Activated naive CD4-positive, alpha-beta T cell treated with anti-CD3 and anti-CD28 coated beads for 36 hours (primary cell): ENCODE measurements at places on chromosomes 3 and 15.

DNA sequence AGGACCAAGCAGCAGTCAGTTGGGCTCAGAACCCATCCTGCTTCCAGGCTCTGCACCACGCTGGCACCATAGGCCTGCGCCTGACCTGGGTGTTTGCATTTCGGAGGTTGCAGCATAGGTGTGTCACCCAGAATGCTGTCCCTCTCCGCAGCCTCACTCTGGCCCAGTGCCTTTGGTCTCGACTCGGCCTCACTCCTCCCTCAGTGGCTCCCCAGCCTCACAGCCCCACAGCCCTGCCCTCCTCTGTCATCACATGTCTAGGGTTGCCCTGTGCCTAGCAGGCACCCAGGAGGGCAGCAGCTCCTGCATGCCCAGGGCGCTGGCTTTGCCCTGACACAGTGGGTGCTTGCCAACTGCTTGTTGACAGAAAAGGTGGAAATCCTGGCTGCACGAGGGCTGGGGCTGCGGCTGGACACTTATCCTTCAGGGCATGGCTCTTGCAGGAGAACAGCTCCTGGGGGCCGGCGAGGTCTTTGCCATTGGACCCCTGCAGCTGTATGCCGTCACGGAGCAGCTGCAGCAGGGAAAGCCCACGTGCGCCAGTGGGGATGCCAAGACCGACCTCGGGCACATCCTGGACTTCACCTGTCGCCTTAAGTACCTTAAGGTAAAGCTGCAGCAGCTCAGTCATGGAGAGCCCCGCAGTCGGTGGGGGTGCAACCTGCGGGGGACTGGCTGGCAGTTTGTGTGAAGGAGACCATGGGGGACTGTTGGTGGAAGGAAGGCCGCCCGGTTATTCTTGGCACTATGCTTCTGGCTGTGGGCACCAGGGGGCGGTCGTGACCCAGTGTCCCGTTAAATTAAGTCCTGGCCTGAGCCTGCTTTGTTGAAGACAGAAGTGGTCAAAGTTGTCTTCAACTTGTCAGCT lies 16.2 kb downstream of the NISCH start:
- peak; percentile 55 for DNase-seq

DNA sequence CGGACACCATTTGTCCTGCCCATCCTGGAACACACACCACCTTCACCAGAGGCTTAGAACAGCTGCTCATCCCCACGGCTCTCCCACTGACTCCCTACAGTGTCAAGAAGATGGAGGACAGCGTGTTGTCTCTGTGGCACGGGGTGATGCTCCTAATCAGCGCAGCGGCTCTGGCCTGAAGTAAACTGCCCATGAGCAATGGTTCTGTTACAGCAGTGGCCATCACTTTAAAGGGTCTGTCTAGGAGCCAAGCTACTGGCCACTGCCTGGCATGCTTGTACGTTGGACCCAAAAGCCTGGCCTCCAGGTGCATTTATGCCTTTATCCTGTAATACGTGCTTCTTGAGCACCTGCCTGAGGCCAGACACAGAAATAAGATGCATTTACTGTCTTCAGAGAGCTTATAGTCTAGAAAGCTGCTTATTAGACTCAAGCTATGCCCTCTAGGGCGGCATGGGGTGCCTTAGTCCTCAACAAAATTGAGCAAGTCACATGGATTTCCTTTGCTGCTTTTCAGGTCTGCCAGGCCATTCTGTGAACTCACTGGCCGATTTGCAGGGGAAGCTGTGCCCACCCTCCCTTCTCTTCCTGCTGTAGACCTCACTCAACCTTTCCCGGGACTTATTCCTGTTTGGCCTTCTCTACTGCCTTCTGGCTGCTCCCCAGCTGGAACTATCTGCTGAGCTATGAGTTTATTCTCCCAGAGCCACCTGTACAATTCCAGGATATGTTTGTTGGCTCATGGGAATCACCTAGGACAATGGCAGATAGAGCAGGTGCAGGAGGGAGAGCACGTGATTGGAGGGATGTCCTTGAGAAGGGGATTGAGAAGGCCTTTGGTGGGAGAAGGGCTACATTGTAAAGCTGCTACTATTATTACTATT lies 51.9 kb downstream of the STARD5 start:
- no peak for DNase-seq

DNA sequence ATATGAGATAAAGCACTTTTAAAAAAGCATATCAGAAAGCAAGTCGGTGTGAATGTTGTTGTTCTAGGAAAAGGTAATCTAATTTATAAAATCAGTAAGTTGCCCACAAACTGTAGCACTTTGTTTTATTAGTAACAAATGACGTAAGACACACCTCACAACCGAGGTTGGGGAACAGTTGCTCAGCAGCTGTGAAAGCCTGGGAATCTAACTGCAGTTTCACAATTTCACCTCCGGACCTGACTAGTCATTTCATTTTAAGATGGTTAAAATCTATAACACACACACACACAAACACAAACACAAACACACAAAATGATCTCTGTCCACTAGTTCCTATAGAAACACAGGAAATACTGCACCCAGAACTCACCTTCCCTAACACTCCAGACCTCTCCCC lies 406.7 kb upstream of the NR2F2 start:
- DNase-seq = no peak

GRCh38 chr3:195453236-195453635 lies 10.4 kb upstream of the ACAP2 start:
- no peak for DNase-seq

DNA sequence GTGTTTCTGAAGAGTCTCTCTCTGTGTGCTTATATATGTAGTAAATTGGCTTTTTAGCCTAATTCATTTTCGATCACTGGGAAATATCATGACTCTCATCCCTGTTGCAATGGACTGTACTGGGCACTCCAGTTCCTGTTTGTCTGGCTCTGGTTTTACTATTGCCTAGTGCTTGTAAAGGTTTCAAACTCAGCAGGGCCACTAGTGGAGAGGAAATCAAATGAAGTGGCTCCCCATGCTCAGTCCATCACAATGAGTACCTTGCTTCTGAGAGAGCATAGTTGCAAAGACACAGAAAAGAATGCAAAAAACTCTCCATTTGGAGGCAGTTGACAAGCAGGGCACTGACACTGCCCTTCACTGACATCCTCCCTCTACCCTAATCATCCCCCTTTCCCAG lies 167.8 kb downstream of the TAFA4 start:
- DNase-seq = no peak

GRCh38 chr3:43970351-43970750 lies 271.3 kb upstream of the TOPAZ1 start:
- no peak for DNase-seq

DNA sequence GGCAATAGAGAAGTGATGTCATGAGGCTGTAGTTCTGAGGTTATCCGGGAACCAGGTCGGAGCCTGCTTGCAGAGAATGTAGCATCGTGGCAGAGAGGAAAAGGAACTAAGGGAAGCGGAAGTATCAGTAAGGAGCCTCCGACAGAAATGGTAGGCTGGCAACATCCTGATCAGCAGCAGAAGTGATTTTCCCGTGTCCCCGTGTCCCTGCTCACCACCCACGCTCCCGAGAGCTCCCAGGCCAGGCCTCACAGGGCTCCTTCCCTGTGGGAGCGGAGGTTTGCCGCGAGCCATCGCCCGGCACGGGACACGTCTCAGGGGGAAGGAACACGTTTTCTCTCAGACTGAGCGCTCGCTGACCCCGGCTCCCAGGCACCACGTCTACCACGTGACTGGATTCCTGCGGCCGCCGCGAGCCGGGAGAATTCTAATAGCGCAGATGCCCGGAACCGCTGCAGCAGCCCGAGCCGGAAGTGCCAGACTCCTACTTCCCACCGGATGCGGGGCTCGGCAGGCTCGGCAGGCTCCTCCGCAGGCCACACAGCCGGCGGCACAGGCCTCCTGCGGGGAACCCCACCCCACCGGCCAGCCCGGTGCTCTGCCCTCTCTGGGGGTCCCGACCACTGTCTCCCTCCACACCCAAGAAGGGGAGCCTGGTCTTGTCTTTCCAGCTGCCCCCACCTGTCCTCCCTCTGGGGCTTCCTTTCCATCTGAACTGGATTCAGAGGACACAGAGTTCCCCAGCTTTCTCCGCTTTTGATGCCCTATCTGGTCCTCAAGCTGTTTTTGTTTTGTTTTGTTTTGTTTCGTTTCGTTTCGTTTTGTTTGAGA lies 99.3 kb downstream of the BDH1 start:
- DNase-seq = peak; percentile 75

- DNase-seq = no peak
Observed at GRCh38 chr3:187987187-187987586, 166.8 kb upstream of the LPP start.

DNA sequence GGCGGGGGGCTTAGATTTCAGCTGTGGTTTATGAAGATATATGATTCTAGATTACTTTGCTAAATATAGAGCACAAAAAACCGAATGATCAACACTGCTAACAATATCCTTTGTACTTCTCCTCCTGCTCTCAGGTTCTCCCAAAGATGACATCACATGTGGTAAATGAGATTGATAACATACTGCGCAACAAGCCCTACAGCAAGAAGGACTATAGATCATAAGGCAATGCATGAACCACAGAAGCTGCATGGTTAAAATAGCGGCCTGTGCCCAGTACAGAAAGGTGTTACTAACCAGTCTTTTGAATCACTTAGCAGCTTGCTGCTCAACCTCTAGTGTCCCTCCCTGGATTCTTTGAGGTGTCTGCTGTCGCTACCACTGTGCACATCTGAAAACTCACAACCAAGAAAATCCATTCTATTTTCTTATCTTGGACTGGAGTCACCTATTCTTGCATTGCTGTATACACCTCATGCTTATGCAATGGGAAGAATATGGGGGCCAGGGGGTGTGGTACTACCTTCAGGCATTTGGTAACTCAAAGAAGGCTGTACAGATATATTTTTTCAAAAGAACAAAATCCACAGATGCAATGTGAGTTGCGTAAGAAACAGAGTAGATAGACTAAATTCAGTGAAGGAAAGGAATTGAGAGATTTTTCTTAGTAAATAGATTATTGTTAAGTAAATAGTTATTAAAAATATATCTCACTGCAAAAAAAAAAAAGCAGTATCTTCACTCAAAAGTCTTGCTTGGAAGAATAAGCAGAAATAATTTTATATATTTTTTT lies 18.2 kb downstream of the SSR3 start:
- no peak for DNase-seq

- DNase-seq = no peak
Observed at GRCh38 chr3:53457068-53457467, 37.3 kb upstream of the CACNA1D start.

DNA sequence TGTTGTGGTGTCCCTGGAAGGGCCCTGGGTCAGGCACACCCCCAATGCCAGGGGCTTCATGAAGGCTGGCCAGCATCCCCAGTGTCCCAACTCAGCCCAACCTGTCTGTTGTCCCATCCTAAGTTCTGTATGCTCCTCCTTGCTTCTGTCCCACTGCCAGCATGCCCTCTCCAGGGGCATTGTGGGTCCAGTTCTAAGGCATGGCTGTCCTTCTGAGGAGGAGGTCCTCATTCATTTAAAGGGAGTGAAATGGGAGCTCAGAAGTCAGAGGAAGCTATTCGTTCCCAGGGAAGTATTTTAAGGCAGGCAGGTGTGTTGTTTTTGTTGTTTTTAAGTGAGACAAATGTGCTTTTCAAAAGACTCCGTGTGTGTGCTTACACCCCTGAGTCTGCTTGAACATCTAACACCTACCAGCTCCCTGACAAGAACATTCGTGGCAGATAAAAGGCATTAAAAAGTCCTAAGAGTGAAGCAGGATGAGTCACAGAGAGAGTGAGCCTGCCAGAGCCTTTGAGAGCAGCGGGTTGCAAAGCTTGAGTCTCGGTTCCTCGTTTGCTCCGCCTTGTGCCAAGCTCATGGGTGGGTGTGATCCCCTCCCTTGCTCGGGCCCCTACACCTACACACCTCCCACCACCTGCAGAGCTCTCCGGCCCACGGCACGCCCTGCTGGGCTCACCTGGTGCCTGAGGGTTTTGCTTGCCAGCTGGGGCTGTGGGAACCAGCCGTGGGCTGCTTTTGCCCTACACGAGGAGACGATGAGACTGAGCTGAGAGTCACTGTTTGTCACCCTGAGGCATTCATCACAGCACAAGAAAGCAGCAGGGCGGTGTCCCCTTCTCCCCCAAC lies 183.4 kb upstream of the TOPAZ1 start:
- DNase-seq = peak; percentile 64

DNA sequence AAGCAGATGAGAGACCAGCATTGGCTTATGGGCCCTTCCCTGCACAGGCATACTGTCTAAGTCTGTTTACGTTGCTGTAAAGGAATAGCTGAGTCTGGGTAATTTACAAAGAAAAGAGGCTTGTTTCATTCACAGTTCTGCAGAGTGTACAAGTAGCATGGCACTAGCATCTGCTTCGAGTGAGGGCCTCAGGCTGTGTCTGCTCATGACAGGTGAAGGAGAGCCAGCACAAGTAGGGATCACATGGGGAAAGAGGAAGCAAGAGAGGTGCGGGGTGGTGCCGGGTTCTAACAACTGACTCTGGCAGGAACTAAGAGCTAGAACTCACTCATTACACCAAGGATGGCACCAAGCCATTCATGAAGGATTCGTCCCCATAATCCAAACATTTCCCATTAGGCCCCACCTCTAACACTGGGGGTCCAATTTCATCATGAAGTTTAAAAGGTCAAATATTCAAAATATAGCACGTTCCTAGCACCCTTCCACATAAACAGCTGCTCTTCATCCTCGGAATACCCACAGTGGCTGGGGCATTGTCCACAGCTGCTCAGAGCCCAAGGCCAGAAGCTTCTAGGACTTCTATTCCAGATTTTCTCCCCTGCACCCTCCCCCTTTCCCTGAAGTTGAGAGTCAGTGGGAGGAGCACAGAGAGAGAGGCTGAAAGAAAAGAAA lies 5.6 kb downstream of the RTP3 start:
- no peak for DNase-seq

GRCh38 chr3:171358881-171359198 lies 101.4 kb downstream of the TNIK start:
- no peak for DNase-seq

- DNase-seq = no peak
Observed at GRCh38 chr3:143343031-143343430, 223.5 kb downstream of the CHST2 start.

- DNase-seq = no peak
Observed at GRCh38 chr3:55894605-55895004, 407.5 kb upstream of the WNT5A start.

DNA sequence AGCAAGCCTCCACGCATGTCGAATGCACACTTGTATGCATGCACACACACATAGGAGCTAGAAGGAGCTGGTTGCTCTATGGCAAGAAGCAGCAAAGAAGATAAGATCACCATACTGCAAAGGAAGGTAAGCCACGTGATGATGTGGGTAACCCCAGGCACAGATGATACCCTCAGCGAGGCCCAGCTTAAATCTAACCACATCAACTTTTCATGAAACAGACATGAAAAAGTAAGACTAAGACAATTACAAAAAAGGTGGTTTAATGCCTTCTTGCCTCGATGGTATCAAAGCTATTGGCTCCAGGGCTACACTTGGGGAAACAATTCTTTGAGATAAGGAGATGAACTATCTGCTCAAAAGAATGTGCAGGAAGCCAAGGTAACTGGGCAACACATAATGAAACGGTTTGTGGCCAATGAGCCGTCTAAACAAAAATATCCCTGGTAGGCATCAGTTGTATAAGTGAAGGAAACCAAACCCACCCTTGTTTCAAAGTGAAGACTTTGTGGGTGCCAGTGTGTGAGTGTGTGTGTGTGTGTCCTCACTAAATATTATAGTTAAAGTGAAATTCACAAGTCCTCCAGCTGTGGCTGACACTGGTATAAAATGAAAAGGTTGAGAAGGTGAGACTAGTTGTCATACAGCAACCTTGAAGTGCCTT lies 365.7 kb upstream of the ICE2 start:
- peak; percentile 74 for DNase-seq
